ENCODE measurements at places on chromosomes 6 and 20.

DNA sequence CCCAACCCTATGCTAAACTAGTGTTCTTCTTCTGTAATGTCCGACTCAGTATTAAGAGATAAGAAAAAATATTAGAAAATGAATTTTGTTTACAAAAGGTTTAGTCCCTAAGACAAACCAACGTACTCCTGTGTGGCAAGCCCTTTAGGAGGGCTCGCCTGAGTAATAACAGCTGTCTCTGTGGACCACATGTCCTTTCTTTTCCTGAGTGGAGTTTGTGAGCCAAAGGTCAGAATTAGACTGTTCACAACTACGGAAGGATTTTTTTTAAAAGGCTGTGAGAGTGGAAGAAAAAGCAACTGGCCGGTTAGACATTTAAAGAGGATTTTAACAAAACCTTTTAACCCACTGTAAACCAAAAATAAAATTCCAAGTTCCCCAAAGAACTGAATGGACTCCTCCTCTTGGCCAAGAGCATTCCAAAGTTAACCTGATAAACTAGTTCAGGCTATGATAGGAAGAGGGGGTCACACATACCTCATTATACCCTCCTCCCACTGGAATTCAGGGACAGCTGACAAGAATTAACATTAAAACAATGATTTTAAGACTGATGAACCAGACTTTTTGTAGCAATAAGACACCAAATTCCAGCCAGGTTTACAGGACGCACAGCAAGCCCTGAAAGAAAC, 43.5 kb downstream of the FAM184A start:
- no peak for DNase-seq

DNA sequence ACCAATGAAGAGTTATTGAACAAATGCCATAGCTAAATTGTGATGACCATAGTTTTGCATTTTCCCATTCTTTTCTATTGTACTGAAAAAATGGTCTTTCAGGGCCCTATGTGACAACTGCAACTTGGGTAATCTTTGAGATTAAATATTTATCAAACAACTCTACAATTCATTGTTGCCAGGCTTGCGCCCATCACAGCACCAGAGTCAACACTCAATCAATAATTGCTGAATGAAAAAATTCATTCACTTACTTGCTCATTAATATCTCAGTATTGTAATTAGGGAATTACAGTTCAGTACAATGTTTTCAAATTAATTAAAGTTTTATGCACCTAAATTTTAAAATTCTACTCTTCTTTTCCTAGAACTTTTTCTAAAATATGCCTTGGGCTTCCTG, 7.7 kb upstream of the RALGAPA2 start:
- no peak for DNase-seq

DNA sequence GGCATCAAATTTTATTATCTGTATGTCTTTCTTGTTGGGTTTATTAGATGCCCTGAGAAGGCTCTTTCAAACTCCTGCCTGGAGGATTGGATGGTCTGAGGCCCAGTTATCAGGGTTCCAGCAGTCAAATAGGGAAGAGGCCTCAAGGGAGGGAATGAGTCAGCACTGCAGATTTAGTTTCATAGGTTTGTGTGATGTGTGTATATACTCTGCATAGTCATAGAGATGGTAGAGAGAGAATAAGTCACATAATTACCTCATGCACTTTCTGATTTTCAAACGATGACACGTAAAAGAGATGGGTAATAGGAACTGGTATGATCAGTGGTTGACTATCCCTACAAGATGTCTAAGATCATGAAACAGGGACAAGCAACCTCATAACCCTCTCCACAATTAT, 82.1 kb downstream of the ADAT2 start:
- no peak for DNase-seq

GRCh38 chr6:96864216-96865054, 27.2 kb upstream of the GPR63 start:
- DNase-seq: no peak

DNA sequence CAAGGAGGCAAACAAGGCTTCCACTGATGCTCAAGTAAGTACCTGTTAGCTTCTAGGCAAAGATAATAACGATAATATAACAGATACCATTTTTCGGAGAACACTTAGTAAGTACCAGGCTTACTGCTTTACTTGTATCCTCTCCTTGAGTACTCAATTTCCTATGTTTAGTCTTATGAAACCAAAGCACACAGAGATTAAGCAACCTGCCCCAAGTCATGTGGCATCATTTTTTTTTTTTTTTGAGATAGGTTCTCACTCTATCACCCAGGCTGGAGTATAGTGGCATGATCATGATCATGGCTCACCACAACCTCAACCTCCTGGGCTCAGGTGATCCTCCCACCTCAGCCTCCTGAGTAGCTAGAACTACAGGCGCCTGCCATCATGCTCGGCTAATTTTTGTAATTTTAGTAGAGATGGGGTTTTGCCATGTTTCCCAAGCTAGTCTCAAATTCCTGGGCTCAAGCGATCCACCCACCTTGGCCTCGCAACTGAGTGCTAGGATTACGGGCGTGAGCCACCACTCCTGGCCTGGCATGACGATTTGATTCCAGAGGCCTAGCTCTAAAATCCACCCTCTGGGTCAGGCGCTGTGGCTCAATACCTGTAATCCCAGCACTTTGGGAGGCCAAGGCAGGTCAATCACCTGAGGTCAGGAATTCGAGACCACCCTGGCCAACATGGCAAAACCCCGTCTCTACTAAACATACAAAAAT, 14.0 kb downstream of the SPAG4 start:
- DNase-seq: no peak

DNA sequence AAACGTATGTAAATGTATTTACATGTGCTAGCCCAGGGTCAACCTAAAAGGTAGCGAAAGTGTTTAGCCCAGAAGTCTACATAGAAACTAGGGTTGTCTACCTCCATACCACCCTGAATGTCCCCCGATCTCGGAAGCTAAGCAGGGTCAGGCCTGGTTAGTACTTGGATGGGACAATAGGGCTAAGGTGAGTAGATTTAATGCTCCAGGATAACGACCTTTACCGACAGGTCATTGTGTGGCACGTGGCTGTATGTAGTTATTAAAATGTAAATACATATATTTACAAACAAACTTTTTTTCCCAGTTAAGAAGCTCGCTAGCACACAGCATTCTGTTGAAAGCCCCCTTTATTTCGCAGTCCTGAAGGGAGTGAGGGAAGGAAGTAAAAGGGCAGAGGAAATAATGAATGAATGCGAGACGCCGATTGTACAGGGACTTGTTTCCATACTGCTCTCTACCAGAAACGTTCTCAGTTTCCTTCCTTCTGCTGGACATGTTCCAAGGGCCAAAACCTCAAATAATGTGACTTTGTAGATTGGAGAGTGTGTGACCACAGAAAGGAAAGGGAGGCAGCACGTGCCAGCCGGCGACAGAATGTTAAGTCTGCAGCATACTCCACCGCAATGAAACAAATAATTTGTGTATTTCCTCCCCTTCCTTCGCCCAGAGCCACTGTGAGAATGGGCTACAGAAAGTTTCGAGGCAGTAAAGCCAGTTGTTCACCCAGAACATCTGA, 612 bp downstream of the ADAT2 start:
- no peak for DNase-seq

DNA sequence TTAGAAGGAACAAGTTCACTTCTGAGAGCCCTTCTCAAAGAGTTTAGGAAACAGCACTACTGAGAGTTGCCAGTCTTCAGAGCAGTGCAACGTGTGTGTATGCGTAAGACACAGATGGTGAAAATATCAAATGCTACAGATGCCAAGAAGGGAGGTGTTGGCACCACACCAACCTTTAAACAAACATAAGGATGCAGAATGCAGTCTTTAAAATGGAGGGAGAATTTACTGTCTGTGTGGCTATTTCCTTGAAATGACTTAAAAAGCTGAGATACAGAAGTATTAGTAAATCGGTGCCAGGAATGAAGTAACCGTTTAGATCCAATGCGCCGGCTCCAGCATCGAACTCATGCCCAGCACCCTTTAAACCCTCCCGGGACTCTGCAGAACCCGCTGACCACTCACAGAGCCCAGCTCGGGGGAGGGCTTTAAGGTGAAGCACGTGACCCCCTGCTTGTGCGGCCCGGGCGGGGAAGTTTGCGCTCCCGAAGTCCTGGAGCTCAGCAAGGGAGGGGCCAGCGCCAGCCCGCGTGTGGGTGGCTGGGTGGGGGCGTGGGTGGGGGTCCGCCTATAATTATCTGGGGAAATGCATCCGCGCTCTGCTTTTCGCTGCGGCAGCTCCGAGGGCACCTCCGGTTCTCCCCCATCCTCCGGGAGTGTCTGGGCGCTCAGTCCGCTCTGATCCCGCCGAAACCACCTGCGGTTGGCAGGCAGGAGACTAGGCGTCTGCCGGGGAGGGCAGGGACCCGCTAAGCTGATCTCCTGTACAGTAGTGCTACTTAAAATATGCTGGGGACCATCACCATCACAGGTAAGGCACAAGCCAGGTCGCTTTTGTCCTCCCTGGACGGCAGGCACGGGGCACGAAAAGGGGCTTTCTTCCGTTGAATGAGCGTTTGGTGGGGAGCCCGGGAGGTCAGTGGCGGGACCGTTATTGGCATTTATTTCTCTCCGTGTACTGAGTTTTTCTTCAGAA, 66.0 kb downstream of the ZBTB2 start:
- no peak for DNase-seq

DNA sequence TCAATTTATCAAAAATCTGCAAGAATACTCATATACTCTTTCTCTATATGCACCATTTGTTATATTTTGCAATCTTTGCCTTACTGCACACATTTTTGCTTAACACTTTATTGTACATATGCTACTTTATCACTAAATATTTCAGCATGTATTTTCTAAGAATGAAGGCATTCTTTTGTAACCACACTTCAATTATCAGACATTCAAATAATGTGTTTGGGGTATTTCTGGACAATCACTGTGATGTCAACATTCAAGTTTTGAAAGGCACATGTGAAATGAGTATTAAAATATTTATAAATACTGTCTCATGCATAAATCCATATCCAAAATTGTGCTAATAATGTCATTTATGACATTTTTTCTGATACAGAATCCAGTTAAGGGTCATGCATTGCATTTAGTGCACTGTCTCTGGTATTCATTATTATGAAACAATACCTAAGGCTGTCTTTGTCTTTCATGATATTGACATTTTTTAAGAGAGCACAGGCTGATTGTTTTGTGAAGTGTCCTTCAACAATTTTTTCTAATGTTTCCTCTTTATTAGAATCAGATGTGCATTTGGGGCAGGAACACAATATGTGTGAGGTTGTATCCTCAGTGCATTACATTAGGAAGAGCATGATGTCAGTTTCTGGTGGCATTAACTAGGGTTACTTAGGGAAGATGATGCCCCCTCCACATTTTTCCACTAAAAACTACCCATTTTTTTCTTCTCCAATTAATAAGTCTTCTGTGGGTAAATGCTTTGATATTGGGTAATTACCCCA, 105.7 kb downstream of the MTFR2 start:
- DNase-seq: no peak

DNA sequence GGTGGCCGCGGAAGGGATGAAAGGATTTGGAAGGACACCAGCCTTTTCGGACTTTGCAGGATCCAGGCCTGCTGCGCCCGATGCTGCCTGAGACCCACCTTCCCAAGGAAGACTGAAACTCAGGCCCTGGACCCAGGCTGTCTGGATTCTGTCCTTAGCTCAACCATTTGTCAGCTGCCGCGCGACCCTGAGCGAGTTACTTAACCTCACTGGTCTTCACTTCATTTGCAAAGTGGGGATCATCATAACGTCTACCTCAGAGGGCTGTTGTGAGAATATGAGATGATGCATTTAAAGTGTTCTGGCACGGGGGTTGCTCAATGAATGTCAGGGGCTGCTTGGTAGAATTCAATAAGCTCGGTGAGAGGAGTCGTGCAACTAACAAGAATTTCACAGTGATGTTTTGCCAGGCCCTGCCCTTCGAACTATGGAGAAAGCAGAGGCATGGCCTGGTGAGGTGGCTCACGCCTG, 104.2 kb upstream of the PRDM1 start:
- no peak for DNase-seq

DNA sequence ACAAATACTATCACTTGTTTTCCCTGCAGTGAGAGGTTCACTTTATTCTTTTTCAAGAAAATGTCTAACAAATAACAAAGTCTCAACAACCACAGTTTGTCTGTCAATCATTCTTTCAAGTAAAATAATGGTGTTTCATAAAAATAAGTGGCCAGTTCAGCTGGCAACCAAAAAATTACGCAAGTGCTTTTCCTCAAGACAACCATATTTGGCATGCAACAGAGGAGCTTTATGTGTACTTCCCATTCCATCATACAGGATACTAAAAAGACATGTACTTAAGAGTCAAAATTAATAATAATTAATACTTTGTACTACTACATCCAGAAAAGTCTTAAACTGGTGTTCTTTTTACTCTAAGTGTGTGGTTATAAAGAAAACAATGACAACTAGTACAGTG, 34.6 kb downstream of the ATG5 start:
- no peak for DNase-seq

DNA sequence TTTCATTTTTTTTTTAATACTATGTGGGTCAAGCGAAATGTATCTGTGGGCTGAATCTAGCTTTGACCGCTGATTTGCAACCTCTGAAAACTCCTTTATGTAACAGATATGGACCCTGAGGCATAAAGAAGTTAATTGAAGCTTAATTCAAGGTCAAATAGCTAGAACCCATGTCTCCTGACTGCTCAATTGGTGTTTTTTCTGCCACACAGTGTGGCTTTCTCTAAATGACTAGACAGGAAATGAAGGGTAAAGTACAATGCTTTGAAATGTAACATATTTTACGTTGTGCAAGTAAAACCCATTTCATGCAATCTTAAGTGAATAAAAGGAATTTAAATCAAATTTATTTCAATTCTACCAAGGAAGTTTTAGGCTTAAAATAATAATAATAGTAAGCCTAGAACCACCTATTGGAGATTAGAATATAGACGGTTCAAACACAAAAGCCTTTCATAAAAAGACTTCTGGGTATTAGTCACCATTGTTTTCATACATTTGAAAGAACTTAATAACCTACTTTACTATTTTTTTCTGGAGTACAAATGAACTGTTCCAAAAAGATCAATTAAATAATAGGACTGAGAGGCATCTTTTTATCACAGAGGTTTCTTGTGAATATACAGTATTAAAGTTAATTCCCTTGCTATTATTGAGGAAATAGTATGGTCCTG, 279.8 kb downstream of the EPHA7 start:
- DNase-seq: no peak

- no peak for DNase-seq
Observed at GRCh38 chr6:83707829-83708545, 914 bp downstream of the SNAP91 start.
